Peyer's patch (tissue), 4 donors: ENCODE measurements at places on chromosomes 7 and 10.
A peak's percentile ranks its signal among the peaks of the same experiment; 100 is the strongest.

- DNase-seq: no peak
- no peaks in the 10 kb centered on the region for H3K36me3 ChIP-seq
- no peak overlapping the region for H3K27ac ChIP-seq
- no peak overlapping the region for H3K4me3 ChIP-seq
- no peaks in the 10 kb centered on the region for H3K27me3 ChIP-seq
These were observed 113.6 kb upstream of the AMPH start for GRCh38 chr7:38744746-38745145.

DNA sequence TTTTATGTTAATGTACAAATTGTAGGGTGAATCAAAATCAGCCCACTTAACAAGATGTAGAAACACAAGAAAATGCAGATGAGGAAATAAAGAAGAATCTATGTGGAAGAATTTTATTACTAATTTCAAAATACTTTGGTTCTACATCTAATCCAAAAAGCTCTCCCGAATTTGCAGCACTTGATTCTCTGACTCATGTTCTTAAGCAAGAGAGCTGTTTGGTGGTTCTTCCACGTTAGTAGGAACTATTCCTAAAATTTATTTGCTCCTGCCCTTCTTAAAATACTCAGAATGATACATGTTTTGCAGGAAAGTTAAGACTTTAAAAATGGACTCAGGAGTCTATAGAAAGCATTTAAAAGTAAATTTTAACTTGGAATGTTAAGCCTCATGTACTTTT, 91.8 kb downstream of the ZMYND11 start:
- H3K36me3 ChIP-seq: no peaks in the 10 kb centered on the region
- H3K27ac ChIP-seq: no peak overlapping the region

GRCh38 chr10:63665670-63666134, 144.5 kb downstream of the REEP3 start:
- H3K4me3 ChIP-seq: no peak overlapping the region
- H3K36me3 ChIP-seq: no peaks in the 10 kb centered on the region
- no peak overlapping the region for H3K27ac ChIP-seq
- no peaks in the 10 kb centered on the region for H3K4me1 ChIP-seq
- DNase-seq: no peak

DNA sequence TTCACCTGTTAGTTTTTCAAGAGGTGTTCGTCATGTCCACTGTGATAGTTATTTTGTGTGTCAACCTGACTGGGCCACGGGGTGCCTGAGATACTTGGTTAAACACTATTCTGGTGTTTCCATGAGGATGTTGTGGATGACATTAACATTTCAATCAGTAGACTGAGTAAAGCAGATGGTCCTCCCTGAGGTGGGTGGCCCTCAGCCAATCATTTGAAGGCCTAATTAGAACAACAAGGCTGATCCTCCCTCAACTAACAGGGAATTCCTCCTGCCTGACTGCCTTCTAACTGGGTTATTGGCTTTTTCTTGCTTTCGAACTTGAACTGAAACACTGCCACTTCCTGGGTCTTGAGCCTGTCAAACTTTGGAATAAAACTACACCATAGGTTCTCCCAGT, 75.8 kb downstream of the ENO4 start:
- H3K36me3 ChIP-seq: no peaks in the 10 kb centered on the region
- no peaks in the 10 kb centered on the region for H3K4me1 ChIP-seq
- H3K4me3 ChIP-seq: no peak overlapping the region
- H3K27ac ChIP-seq: no peak overlapping the region
- no peak for DNase-seq

DNA sequence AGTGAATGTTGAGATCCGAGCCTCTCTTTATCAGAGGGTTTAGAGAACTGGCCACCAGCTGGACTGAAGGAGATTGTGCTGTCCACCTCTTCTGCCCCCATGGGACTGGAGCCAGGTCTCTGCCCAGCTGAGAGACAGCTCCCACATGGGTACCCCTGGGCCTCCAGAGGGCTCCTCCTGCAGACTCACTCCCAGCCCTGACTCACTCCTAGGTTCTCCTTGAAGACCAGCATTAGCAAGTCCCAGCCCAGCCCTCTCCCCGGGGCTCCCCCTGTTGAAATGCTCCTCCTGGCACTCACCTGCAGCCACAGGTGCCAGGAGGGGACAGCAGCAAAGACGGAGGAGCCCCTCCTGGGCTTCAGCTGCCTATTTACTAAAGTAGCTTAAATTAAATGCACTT, 126.9 kb downstream of the CXCL12 start:
- H3K4me3 ChIP-seq: no peak overlapping the region
- H3K27ac ChIP-seq: no peak overlapping the region
- no peaks in the 10 kb centered on the region for H3K27me3 ChIP-seq
- no peaks in the 10 kb centered on the region for H3K36me3 ChIP-seq

DNA sequence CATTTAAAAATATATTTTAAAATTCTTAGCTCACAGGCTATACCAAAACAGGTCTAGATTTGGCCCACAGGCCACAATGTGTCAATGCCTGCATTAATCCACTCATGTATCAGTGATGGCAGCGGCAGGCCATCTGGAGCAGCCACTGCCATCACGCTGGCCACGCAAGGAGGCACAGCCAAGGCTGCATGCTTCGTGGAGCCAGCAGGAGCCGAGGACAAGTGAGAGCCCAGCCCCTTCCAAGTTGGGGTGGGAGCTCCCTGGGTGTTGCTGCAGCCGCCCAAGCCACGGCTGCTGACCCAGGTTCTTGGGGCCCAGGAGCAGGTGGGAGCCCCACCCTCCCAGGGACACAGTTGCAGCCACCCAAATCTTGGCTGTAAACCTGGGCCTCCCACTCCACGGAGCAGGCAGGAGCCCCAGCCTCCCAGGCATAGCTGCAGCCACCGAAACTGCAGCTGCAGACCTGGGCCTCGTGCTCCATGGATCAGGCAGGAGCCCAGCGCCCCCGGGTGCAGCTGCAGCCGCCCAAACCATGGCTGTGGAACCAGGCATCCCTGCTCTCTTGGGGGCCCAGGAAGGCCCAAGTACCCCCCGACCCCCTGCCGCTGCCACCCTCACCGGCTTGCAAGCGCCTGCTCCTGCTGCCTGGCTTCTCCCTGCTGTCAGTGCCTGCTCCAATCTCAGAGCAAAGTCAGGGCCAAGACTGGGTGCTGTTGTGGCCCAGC, 87.3 kb upstream of the CACUL1 start:
- no peak overlapping the region for H3K27ac ChIP-seq
- H3K4me1 ChIP-seq: no peaks in the 10 kb centered on the region
- no peak for DNase-seq

- no peaks in the 10 kb centered on the region for H3K36me3 ChIP-seq
- H3K4me1 ChIP-seq: no peaks in the 10 kb centered on the region
- no peak for DNase-seq
- H3K27me3 ChIP-seq: no peaks in the 10 kb centered on the region
- H3K4me3 ChIP-seq: no peak overlapping the region
- peak overlapping the region; percentile 59 for H3K27ac ChIP-seq
These were observed 44.9 kb downstream of the AKR1B15 start for GRCh38 chr7:134593530-134594392.
